Progenitor cell of endocrine pancreas (in vitro differentiated cells): ENCODE measurements at places on chromosomes 1 and 21. TPM values are rescaled to one million over a fixed set of nuclear protein-coding genes. Genes with fewer than 3 reads are reported as not detected.

HMGCS2 gene
- 105 and 112 TPM in 2 replicates for total RNA-seq

DNA sequence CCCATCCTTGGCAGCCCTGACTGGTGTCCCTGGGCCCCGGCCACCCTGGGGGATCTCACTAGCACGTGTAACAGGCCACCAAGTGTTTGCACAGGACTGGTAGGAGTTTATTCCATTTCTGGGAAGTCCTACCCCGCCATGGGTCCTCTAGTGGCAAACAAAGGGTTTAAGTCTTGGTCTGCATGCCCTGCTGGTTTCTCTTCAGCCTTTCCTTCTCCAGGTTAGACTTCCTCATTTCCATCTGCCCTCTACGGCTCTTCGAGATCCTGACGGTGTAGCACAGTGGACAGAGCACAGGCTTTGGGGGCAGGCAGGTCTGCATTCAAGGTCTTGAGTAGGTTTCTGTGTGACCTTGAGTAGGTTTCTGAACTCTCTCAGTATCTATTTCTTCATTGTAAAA lies 2.8 kb downstream of the AGTRAP start:
- H3K27ac ChIP-seq = no peak overlapping the region
- H3K4me3 ChIP-seq = no peak overlapping the region
- peaks cover 6% of the 10 kb centered on the region for H3K4me1 ChIP-seq
- no peaks in the 10 kb centered on the region for H3K36me3 ChIP-seq
- no peak for DNase-seq
- H3K27me3 ChIP-seq = no peaks in the 10 kb centered on the region

DNA sequence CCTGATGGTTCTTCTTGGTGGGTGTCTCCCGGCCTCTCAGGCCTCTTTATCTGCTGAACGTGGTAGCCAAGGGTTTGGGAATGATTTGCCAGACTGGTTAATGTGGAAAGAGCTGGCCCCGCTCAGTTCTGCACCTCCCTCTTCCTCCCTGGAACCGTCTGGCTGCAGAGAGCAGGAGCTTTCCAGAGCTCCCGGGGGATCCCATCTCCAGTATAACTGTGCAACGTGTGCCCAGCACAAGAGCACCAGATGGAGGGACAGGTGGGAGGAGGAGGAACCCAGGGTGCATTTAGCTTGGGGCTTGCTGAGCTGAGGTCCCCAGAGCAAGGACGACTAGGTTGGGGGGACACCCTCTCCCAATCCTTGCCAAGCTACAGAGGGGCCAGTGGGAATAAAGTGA lies 5.0 kb downstream of the TFF1 start:
- H3K4me3 ChIP-seq = no peak overlapping the region
- no peak for DNase-seq
- no peaks in the 10 kb centered on the region for H3K36me3 ChIP-seq
- H3K4me1 ChIP-seq = peaks cover 7% of the 10 kb centered on the region
- no peak overlapping the region for H3K27ac ChIP-seq

DNA sequence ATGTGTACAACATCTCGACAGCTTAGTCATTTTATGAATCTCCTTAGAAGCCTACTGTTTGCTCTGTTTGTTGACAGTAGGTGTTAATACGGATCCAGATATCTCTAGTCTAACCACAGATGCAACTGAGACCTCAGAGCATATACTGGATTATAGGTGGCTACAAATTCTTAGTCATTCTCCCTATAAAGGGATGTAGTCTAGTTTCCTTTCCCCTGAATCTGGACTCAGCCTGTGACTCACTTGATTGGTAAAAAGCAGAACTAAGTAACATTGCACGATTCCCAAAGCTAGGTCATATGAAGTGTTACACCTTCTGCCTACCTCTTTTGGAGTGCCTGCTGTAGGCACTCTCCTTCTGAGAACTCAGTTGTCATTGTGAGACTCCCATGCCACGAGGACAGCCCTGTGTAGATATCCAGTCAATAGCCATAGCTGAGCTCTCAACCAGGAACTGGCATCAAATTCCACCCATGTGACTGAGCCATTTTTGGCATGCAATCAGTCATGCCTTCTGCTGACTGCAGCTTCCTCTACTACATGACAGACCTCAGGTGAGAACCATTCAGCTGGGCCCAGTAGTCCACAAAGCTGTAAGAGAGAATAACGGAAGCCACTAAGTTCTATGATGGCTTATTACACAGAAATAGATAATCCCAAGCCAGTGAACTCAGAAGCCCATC lies 135.9 kb upstream of the CHRM3 start:
- no peaks in the 10 kb centered on the region for H3K27me3 ChIP-seq
- H3K27ac ChIP-seq = no peak overlapping the region
- H3K4me3 ChIP-seq = no peak overlapping the region
- no peaks in the 10 kb centered on the region for H3K4me1 ChIP-seq

GRCh38 chr1:54577612-54578011 lies 29.6 kb downstream of the ACOT11 start:
- H3K27me3 ChIP-seq = no peaks in the 10 kb centered on the region
- H3K4me3 ChIP-seq = no peak overlapping the region
- peaks cover 12% of the 10 kb centered on the region for H3K4me1 ChIP-seq
- DNase-seq = no peak
- H3K27ac ChIP-seq = no peak overlapping the region

DNA sequence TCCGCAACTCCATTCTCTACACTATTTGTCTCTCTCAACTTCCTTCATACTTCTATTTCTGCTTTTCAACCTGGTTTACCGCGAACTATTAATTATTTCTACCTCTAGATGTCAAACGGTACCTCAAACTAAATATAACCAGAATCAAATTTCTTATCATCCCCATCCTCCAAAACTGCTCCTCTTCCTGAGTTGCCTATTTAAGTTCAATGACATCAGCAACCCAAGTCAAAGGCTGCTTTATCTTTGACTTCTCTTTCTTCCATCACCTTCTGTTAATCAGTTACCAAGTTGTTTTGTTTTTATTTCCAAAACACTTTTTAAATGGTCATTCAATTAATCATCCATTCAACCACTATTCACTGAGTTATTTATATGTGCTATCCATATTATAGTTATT lies 171.9 kb downstream of the COL24A1 start:
- H3K36me3 ChIP-seq = no peaks in the 10 kb centered on the region
- no peak overlapping the region for H3K27ac ChIP-seq
- no peaks in the 10 kb centered on the region for H3K4me1 ChIP-seq
- H3K27me3 ChIP-seq = peaks cover 3% of the 10 kb centered on the region
- no peak overlapping the region for H3K4me3 ChIP-seq

AMY2A gene
- not detected in 2 replicates for total RNA-seq

ABCG1 gene
- 3.7 and 4.6 TPM in 2 replicates for total RNA-seq

DNA sequence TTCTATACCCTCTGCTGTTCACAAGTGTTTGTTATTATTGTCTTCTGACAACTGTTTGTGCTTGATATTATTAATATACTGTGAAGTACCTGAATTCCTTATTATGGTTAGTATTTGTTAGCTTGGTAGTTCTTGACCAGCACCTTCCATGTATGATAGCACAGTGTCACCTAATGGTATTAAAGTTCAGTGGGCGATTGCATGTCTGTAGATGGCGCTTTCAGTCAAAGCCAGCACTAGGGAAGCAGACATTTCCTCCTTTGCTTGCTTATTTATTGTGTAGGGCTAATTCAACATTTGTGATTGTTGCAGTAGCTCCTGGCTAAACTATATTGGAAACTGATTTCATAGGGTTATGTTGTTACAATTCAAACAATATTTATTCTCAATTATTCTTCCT lies 218.0 kb downstream of the ZP4 start:
- no peak overlapping the region for H3K27ac ChIP-seq
- DNase-seq = no peak
- H3K4me1 ChIP-seq = peaks cover 2% of the 10 kb centered on the region
- H3K4me3 ChIP-seq = no peak overlapping the region

CRNN gene
- total RNA-seq = not detected in 2 replicates

DNA sequence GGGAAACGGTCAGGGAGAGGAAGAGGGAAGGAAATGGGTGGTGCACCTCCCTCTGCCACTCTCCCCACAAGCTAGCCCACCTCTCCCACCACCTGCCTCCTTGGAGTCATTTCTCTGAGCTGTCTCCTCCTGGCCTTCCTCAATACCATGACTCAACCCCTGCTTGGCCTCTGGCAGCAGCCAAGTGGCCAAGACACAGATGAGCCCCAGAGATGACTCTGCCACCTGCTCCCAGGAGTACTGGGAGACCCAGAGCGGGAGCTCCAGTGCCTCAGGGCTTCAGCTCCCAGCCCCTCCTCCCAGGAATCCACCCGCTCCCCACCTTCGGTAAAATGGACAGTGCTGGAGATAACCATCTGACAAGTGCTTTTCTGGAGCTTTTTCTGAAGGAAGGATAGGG lies 2.6 kb downstream of the S100A16 start:
- H3K4me3 ChIP-seq = no peak overlapping the region
- no peak for DNase-seq
- H3K27ac ChIP-seq = no peak overlapping the region
- H3K4me1 ChIP-seq = peaks cover 40% of the 10 kb centered on the region
- no peaks in the 10 kb centered on the region for H3K27me3 ChIP-seq

GRCh38 chr1:150385537-150386445 lies 21.8 kb downstream of the RPRD2 start:
- H3K27me3 ChIP-seq = no peaks in the 10 kb centered on the region
- H3K4me1 ChIP-seq = peaks cover 26% of the 10 kb centered on the region
- no peak for DNase-seq
- H3K4me3 ChIP-seq = no peak overlapping the region
- H3K36me3 ChIP-seq = no peaks in the 10 kb centered on the region

- no peak for DNase-seq
- H3K36me3 ChIP-seq = no peaks in the 10 kb centered on the region
- no peak within 1 kb of the TSS for H3K4me3 ChIP-seq
- H3K4me1 ChIP-seq = peaks cover 2% of the 10 kb centered on the region
Observed at GRCh38 chr1:161238039-161238473, at the start of gene NR1I3. Gene NR1I3 (minus strand): TSS chr1:161238203. CDS start chr1:161236565, 1,638 bp downstream.

- H3K4me1 ChIP-seq = peaks cover 28% of the 10 kb centered on the region
- no peak overlapping the region for H3K27ac ChIP-seq
- H3K27me3 ChIP-seq = no peaks in the 10 kb centered on the region
- H3K4me3 ChIP-seq = no peak overlapping the region
Observed at GRCh38 chr1:145777357-145778145, 46.3 kb downstream of the RNF115 start.

GRCh38 chr1:41521766-41522165 lies 37.3 kb upstream of the EDN2 start:
- H3K27me3 ChIP-seq = peaks cover 34% of the 10 kb centered on the region
- no peak for DNase-seq
- H3K36me3 ChIP-seq = no peaks in the 10 kb centered on the region
- H3K4me3 ChIP-seq = no peak overlapping the region
- H3K27ac ChIP-seq = peak overlapping the region; percentile 27

- peak overlapping the region; percentile 69 for H3K4me3 ChIP-seq
- H3K27ac ChIP-seq = no peak overlapping the region
- peaks cover 3% of the 10 kb centered on the region for H3K4me1 ChIP-seq
Observed at GRCh38 chr1:109467301-109467777, 993 bp downstream of the SYPL2 start.

DNA sequence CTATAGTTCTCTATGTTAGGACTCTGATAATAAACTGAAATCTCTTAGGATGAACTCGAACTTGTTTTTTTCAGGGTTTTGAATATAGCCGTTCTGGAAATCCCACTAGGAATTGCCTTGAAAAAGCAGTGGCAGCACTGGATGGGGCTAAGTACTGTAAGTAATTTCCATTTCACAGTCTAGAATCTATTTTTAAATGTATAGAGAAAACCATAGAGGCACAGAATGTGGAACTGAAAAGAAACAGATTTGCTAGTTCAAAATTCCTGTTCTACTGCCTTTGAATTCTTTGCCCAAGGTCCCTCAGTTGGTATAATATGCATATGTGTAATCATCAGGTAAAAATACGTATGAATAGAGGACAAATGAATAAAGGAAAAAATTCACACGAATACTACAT lies 4.8 kb downstream of the CTH start:
- no peak overlapping the region for H3K27ac ChIP-seq
- DNase-seq = no peak
- H3K36me3 ChIP-seq = peaks cover 13% of the 10 kb centered on the region
- peaks cover 7% of the 10 kb centered on the region for H3K4me1 ChIP-seq
- H3K27me3 ChIP-seq = no peaks in the 10 kb centered on the region

OR2M3 gene
- not detected in 2 replicates for total RNA-seq

GRCh38 chr1:226864311-226864710 lies 6.1 kb upstream of the PSEN2 start:
- H3K27me3 ChIP-seq = peaks cover 6% of the 10 kb centered on the region
- no peak overlapping the region for H3K27ac ChIP-seq
- H3K36me3 ChIP-seq = no peaks in the 10 kb centered on the region
- no peak for DNase-seq

GRCh38 chr1:161970633-161971032 lies 53.0 kb downstream of the OLFML2B start:
- peaks cover 3% of the 10 kb centered on the region for H3K27me3 ChIP-seq
- DNase-seq = no peak
- H3K36me3 ChIP-seq = peaks cover 2% of the 10 kb centered on the region
- peaks cover 1% of the 10 kb centered on the region for H3K4me1 ChIP-seq
- H3K27ac ChIP-seq = no peak overlapping the region
